ENCODE measurements at places on chromosomes 2 and 18.

GRCh38 chr18:989425-989824 is 84.8 kb downstream of the ADCYAP1 start:
- DNase-seq: no peak

DNA sequence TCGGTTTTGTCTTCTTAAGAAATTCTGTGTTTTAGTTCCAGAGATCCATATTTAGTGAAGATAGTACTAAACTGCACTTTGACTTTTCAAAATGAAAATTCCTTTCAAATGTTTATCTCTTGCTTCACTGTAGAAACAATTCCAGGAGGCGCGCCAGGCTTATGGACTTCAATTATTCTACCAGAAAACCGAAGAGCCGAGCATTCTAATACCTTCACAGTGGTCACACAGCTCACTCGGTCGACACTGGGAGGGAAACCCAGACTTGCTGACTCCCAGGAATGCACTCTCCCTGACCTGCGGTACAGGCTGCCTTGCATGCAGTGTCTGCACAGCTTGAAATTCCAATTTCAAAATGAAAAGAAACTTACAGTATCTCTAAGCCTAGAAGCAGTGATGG is 119.9 kb upstream of the PIEZO2 start:
- DNase-seq: no peak

- no peak for DNase-seq
Observed at GRCh38 chr2:70519453-70519852, 34.2 kb downstream of the TGFA start.

GRCh38 chr2:120898961-120899750 is 163.5 kb downstream of the GLI2 start:
- DNase-seq: no peak

DNA sequence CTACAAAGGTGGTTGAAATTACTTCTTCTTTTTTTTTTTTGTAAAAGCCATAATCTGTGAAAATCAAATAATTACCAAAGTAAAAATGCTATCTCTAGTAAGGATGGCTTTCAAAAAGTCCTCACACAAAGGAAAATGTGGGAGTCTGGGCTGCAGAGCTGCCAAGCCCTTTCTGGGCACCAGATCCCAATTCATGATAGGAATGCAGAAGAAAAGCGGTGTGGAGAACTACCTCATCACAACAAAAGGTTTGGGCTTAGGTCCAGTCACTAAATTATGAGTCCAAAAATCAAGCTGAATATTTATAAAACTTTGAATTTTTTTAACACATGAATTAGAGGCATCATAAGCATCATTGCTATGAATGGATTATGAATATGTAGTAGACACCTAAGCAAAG is 30.8 kb upstream of the EPHA4 start:
- no peak for DNase-seq

DNA sequence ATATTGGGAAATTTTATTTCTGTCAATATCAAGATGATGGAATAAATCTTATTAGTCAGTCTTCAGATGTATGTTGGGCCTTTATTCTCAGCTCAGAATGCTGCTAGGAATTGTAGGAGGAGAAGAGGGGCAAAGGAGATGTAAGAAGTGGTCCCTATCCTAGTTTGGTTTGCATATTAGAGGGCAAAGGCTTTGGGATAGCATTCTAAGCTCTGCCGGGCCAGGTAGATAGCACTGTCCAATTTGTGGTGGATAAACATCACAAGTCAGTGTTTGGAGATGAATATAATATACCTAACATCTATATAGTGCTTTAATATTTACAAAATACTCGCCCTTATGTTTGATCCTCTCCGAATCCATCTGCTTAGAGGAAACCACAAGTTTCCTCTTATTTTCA is 149.2 kb downstream of the GULP1 start:
- no peak for DNase-seq

- no peak for DNase-seq
Observed at GRCh38 chr2:36343606-36344005, 12.0 kb upstream of the CRIM1 start.

GRCh38 chr2:136008205-136008865 is 22.9 kb upstream of the DARS1 start:
- DNase-seq: peak; percentile 44

DNA sequence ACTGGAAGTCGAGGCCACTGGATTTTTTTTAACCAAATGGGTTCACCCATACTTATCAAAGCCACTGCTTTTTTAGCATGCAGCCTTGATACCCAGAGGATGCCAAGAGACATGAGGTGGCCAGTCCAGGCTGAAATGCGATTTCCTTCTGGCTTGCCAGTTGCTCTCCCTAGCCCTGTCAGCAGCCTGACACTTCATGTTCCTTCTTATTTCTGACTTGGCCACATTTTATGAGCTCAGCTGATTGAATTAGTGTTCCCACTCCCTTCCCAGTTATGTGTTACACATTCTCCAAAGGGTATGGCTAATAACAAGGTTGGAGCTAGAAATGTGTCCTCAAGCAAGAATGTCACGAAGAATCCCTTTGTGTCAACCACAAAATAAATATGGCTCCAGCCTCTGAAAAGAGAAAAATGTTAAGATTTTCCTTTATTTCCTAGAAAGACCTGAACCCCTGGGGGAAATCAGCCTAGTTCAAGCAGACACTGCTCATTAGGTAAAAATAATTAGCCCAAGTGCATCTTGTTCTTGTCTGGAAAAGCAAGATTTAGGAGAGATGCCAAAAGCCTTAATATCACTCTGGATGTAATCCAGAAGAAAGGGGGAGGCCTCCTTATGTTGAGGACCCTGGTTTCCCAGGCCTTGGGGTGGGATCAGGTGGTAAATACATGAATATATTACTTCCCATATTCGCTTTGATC is 121.7 kb upstream of the TACR1 start:
- DNase-seq: no peak

GRCh38 chr2:196592911-196593881 is 46.3 kb upstream of the CCDC150 start:
- no peak for DNase-seq

DNA sequence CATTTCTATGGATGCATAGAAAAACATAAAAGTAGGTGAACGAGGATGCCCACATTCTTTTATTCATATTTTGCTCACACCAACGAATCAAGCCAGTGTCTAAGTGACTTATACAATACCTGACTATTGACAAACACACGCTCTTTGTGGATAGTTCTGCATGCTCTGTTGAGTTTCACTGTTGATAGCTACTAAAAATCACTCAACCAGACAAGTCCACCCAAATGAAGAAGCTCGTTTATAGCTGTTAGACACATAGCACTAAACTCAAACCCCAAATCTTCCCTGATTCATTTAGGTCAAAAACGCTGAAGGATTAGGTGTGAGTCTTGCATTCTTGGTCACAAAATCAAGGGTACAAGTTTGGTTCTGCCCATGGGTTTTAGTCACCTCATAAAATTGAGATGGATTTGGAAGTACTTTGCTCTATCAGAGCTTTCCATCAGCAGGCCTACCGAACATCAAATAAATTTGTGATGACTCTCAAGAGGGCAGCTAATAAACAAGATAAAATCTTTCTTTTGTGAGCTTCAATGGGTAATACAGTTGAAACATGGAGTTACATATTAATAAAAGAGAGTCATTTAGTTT is 92.7 kb upstream of the ETAA1 start:
- no peak for DNase-seq

- no peak for DNase-seq
Observed at GRCh38 chr2:186410802-186411201, 75.3 kb upstream of the ZC3H15 start.

DNA sequence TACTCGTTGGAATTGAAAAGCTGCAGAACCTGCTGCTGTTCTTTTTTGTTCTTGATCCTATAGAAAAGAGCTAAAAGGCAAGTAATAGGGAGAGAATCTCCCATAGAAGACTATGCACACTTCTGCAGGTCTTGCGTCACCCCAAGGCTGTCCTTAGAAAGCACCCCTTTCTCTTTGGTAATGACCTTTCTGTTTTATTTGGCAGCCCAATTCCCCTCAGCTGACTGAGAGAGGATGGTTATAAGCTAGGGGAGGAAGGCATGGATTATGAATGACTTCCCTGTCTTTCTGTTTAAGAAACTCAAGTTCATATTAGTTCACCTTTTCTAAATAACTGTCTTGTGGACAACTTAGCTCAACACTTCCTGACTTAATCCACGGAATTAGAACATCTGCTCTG is 122.9 kb downstream of the TXNL1 start:
- no peak for DNase-seq

DNA sequence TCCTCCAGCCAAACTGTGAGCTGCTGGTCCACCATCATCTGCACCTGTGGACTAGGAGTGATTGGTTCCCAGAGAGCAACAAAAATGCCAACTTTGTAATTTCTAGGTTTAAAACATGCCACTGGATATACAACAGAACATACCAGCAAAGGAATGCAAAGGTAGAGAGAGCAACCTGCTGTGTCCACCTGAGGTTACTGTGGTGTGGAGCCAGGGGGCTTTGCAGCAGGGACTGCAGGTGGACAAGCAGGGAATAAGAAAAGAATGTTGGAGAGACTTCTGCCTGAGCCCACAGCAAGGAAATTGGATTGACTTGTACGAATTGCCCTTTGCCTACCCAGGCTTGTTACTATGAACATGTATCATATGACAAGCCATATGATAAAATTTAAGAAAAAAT is 345.2 kb upstream of the SPHKAP start:
- DNase-seq: no peak

DNA sequence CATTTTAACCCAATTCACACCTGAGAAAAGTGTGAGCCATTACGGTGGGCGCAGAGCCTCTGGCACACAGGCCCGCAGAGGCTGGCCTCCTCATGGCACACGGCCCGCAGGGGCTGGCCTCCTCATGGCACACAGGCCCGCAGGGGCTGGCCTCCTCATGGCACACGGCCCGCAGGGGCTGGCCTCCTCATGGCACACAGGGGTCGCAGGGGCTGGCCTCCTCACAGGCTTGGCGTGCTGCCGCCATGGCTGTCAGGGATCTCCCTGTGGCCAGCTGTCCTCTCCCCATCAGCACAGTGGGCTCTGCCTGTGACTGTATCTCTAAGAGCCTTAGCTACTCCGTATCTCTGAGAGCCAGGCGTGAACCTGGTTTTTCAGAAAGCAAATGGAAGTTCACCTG is 24.6 kb downstream of the ANO7 start:
- DNase-seq: no peak

DNA sequence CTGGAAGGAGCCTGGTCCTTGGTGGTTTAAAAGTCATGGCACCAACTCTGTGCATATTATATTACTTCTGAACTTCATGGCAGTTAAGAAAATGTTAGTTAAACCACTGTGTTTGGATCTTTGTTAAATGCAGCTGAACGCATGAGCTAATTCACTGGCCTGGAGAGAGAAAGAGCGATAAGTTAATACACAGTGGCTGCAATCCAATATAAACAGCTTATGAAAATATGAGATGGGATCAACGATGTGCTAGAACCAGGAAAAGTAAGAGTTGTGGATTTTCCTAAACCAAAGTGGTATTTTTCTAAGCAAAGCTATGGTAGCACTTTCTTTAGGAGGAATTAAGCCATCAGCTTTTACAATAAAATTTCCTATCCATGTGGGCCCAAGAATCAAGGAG is 326.7 kb downstream of the MTX2 start:
- DNase-seq: no peak

DNA sequence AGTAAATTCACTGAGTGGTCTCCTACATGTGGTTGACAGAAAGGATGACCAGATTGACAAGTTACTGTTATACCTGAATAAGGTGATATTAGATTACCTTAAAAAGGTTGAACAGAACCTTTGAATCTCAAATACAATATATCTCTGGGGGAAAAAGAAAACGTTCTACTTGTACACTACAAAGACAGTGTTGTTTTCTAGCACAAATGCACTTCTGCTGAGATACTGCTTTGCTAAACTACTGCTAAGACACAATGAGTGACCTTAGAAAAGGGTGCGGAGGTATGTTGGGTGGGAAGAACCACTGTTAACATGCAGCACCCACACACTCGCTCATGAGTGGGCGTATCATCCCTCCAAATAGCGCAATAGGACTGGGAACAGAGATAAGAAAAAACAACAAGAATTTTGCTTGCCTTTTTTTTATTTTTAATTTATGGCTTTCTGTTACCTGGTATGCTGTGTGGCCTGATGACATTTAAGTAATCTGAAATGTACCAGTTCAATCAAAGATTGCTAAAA is 6.1 kb downstream of the BCL2 start:
- DNase-seq: no peak

DNA sequence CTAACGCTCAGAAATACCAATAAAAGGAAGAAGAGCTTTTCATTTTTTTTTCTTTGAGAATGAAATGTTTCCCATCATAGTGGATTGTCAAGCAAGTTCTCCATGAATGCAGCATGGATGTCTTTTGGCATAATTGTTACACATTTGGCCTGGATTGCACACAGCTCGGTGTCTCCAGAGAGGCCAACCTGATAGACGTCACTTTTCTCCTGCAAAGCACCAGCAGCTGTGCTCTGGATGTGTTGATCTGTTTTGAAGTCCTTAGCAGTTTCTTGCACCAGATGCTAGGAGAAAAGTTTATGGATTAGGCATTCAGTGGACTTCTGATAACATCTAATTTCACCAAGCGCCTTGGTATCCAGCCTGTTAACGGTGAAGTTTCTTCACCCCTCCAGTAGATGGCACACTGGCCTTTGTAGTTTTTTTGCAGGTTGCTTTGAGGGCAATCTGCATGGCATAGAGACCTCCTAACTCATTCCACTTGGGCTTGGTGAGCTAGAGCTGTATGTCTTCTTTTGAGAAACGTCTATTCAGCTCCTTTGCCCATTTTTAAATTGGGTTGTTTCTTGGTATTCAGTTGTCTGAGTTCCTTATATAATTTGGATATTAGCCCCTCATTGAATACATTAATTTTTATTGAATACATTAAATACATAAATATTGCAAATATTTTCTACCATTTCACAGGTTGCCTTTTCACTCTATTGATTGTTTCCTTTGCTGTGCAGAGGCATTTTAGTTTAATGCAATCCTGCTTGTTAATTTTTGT is 59.7 kb downstream of the PTH2R start:
- no peak for DNase-seq

DNA sequence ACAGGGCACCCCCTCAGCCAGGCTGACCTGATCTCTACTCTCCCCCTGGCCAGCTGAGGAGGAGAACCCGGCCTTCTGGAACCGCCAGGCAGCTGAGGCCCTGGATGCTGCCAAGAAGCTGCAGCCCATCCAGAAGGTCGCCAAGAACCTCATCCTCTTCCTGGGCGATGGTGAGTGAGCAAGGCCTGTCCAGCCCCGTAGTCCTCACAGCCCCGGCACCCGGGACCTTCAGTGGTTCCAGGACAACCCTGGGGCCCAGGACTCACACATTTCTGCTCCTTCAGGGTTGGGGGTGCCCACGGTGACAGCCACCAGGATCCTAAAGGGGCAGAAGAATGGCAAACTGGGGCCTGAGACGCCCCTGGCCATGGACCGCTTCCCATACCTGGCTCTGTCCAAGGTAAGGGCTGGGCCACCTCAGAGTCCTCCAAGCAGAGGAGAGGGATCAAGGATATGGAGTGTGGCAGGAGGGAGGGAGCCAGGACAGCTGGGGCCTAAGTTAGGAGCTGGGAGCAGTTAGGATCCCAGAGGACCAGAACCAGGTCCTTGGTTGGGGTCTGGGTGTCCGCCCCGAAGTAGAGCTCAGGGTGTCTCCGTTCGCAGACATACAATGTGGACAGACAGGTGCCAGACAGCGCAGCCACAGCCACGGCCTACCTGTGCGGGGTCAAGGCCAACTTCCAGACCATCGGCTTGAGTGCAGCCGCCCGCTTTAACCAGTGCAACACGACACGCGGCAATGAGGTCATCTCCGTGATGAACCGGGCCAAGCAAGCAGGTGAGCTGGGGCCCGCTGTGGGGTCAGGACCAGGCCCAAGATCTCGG is 555 bp downstream of the ALPI start:
- no peak for DNase-seq
